HT1080 (cell line): ENCODE measurements at places on chromosomes 11 and 22. TPM values are rescaled to one million over a fixed set of nuclear protein-coding genes. Genes with fewer than 3 reads are reported as not detected.

- DNase-seq: no peak
Observed at GRCh38 chr22:46003271-46004091, 26.5 kb upstream of the WNT7B start.

Gene YAP1
- total RNA-seq: 86.4 and 139 TPM in 2 replicates

Gene HIC2
- 2.5 and 3.4 TPM in 2 replicates for total RNA-seq

DNA sequence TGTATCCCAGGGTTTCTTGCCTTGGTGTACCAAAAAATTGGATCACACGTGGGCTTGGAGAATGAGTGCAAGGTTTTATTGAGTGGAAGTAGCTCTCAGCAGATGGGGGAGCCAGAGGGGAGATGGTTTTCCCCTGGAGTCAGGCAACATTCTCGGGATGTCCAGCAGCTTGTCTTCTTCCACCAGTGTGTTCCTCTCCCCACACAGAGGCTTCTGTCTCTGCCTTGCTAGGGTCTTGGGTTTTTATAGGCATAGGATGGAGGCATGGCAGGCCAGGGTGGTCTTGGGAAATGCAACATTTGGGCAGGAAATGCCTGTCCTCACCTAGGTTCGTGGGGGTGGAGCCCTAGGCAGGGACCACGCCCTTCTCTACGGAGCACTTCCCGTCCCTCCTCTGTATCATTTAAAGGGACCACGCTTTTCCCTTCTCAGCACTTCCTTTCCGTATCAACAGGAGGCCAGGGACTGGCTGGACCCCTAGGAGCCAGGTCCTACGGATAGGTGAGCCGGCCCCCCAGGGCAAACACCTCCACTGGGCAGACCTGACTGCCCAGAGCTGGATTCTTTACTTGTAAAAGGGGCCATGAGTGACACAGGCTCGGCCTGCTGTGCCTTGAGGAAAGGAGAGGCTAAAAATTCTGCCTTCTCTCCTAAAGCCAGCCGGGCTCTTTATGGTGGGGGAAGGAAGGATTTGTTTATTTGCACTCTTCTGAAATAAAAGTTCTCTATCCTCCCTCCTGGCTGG lies 55.3 kb upstream of the CCDC188 start:
- peak; percentile 76 for DNase-seq

Gene MS4A7
- not detected in 2 replicates for total RNA-seq

DNA sequence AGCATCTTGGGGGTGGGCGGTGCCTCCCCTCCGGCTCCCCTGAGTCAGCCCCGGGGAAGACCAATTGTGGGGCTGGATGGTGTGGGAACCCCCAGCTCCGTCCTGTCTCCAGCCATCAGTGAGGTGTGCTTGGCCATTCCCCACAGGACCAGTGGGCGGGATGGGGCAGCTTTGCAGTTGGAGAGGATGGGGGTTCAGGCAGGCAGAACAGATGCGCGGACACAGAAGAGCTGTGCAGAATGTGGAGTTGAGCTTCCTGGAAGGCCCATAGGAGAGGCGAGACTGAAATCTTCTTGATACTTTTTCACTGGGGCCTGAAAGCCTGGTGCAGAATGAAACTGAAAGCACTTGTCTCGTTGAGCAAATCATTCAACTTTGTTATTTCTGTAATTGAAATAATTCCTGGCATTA lies 23.8 kb downstream of the PARVB start:
- no peak for DNase-seq

Gene PYGM
- total RNA-seq: 0.02 TPM in 1 of 2 replicates, not detected in the other

DNA sequence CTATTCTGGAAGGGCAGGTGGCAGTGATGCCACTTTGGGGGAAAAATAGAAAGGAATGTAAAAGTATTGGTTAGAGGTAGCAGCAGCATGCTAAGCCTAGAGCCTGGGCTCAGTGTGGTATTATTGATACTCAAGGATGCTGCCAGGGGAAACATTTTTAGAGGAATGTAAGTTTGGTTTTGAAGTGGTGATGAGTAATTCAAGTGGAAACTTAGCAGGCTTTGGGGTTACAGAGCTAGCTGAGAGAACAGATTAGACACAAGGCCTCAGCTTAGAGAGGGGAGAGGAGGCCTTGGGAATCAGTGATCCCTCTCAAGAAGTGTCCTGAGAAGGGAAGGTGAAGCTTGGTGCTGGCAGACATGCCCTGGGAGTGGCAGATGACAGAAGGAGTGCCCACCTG lies 32.9 kb upstream of the DDI1 start:
- DNase-seq: peak; percentile 28

GRCh38 chr11:125579811-125580210 lies 10.5 kb downstream of the EI24 start:
- no peak for DNase-seq

Gene BRD1
- 11.6 and 14.4 TPM in 2 replicates for total RNA-seq

Gene PGR
- total RNA-seq: 0.74 and 0.77 TPM in 2 replicates

DNA sequence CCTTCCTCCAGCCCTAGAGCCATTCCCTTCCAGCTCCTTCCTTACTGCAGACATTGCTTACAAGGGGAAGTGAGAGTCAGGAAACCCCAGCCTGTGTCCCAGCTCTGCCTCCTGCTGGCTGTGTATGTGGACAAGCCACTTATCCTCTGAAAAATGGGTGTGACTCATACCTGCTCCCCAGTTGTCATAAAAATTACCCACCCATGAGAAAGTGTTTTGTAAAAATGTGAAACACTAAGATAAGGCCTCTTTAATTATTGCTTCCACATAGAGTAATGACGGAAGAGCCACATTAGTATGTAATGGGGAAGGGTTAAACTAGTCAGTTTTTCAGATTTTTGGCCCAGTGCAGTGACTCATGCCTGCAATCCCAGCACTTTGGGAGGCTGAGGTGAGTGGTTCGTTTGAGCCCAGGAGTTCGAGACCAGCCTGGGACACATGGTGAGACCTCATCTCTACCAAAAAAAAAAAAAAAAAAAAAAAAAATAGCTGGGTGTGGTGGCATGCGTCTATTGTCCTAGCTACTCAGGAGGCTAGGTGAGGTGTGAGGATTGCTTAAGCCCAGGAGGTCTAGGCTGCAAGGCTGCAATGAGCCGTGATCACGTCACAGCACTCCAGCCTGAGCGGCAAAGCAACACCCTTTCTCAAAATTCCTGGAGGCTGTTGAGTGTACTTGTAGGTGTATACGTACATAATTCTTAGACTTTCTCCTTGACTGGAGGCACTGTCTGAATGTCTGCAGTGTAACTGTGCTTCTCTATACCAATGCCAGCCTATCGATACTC lies 84.9 kb downstream of the CTTN start:
- peak; percentile 62 for DNase-seq

Gene GAS2L1
- 52.7 and 57.5 TPM in 2 replicates for total RNA-seq

Gene CHCHD10
- not detected in 2 replicates for total RNA-seq

Gene MMP12
- total RNA-seq: not detected in 2 replicates

Gene OR52N5
- total RNA-seq: not detected in 2 replicates

Gene PDE2A
- total RNA-seq: 3.6 and 7.7 TPM in 2 replicates

- no peak for DNase-seq
Observed at GRCh38 chr11:1317993-1318392, 8.6 kb upstream of the TOLLIP start.

Gene KRTAP5-2
- not detected in 2 replicates for total RNA-seq

GRCh38 chr11:56659755-56660154 lies 3.7 kb upstream of the OR5AR1 start:
- no peak for DNase-seq

DNA sequence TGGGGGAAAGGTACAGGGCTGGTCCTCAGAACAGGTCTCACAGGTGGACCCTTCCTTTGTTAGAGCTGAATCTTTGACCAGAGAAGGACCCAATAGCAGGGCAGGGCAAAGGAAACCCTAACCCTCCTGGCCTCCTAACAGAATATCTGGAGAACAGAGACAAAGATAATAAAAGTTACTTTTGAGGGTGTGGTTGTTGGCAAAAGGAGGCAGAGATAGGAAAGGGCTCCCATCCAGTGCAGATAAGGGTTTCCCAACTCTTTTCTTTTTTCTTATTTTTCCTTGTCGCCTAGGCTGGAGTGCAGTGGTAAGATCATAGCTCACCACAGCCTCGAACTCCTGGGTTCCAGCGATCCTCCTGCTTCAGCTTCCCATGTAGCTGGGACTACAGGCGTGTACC lies 11.9 kb downstream of the PCSK7 start:
- DNase-seq: no peak

GRCh38 chr11:112525270-112525669 lies 264.6 kb upstream of the PLET1 start:
- DNase-seq: peak; percentile 57

Gene BRSK2
- 0.58 and 0.84 TPM in 2 replicates for total RNA-seq

- no peak for DNase-seq
Observed at GRCh38 chr11:35663408-35663702, 780 bp downstream of the TRIM44 start.

- no peak for DNase-seq
Observed at GRCh38 chr22:35891442-35891841, 137.2 kb downstream of the RBFOX2 start.

DNA sequence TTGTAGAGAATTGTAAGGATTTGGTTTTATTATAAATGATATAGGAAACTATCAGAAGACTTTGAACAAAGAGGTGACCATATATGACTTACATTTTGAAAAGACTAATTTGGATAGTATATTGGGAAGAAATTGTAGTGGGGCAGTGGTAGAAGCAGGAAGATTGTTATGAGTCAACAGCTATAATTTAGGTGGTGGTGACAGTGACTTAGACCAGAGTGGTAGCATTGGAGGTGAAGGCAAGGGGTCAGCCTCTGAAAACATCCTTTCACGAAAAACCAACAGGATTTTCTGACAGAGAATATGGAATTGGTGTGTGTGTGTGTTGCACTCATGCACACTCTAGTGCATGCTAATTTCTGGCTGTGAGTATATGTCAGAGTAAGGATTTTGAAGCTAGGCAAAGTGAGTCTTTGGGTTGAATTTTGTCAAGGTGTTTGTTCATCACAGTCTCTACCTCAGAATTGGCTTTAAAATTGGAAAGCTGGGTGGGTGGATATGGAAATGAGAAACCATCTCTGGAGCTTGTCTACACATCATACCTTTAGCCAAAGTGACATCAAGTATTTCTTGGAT lies 8.2 kb upstream of the HBE1 start:
- peak; percentile 36 for DNase-seq

DNA sequence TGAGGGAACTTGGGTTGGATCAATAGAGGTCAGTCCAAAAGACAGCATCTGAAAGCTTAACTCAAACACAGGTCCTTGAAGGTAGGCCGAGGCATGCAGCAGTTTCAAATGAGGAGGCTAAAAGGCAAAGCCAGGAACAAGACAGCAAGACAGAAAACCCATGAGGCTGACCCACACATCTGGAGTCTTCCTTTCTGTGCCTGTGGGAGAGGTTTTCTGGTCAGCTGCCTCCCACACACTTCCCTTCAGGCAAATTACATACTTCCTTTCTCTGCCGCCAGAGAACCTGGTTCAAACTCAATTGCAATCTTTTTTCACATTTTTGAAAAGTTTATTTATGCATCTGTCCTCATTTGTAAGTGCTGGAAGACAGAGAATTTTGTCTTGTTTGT lies 29.8 kb upstream of the CRTAM start:
- no peak for DNase-seq

DNA sequence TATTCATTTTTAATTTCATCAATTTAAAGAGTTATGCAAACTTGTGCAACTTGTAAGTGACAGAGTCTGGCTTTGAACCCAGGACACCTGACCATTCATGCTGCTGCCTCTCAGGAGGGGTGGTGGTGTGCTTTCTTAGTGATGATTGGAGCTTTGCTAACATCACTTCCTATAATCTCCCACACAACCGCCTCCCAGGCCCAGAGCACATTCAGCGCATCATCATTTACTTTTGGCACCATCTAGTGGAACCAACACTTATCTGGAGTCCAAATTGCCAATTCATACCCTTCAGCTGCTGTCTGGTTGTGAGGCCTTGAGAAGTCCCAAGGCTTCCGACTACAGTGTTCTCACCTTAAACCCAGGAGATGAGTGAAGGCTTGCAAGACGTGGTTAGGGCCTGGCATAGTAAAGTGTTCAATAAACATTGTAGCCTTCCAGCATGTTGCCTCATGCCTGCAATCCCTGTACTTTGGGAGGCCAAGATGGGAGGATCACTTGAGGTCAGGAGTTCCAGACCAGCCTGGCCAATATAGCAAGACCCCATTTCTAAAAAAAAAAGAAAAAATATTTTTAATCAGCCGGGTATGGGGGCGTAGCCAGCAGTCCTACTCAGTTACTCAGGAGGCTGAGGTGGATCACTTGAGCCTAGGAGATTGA lies 1.1 kb upstream of the TTLL1 start:
- peak; percentile 92 for DNase-seq

DNA sequence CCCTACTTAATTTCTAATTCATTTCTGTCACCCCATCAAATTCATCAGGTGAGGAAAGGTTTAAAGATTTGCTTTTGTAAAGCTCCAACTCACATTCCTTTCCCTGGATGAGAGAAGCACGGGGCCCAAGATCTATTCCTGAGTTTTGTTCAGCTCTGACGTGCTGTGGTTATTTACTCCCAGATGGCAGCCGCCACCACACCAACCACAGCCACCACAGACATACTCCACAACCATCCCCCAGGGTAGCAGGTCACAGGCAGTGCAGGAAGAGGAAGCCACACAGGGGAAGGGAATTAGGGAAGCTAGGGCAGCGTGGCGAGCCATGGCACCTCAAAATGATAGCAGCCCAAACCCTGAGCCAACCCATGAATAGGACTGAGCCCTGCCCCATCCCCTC lies 63.5 kb upstream of the CSNK2A3 start:
- DNase-seq: peak; percentile 87

GRCh38 chr11:67293090-67293489 lies 4.0 kb downstream of the ANKRD13D start:
- DNase-seq: peak; percentile 75

Gene HOATZ
- not detected in 2 replicates for total RNA-seq

DNA sequence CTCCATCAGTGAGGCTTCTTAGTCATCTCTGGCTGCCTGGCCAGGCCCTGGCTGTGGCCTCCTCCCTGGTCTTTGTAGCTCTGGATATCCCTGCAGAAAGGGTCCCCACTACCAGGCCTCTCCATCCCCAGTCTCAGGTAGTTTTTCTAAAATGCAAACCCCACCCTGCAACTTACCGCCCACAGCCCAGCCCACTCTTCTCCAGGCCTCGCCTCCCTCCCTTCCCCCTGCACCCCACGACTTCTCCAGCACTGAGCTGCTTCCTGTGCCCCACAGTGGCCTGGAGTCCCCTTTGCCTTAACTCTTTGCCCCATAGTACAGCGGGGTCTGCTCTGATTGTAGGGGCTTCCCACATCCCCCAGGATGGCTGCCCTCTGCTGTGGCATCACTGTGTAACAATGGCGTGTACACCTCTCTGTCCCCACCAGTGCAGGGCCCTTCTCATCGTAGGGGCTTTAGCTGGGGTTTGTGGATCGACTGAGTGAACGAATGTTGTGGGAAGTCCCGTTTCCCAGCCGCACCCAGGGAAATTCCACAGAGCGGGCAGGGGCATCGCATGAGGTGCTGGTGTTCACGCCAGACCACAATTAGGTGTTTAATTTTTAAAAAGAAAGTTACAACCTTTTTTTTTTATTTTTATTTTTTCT lies 111.6 kb downstream of the BCR start:
- no peak for DNase-seq

Gene FOLH1
- 0.20 and 0.40 TPM in 2 replicates for total RNA-seq

Gene VSIG10L2
- not detected in 2 replicates for total RNA-seq

Gene WNT7B
- total RNA-seq: 15.0 and 18.9 TPM in 2 replicates
